ENCODE measurements at places on chromosomes 1 and 21.

DNA sequence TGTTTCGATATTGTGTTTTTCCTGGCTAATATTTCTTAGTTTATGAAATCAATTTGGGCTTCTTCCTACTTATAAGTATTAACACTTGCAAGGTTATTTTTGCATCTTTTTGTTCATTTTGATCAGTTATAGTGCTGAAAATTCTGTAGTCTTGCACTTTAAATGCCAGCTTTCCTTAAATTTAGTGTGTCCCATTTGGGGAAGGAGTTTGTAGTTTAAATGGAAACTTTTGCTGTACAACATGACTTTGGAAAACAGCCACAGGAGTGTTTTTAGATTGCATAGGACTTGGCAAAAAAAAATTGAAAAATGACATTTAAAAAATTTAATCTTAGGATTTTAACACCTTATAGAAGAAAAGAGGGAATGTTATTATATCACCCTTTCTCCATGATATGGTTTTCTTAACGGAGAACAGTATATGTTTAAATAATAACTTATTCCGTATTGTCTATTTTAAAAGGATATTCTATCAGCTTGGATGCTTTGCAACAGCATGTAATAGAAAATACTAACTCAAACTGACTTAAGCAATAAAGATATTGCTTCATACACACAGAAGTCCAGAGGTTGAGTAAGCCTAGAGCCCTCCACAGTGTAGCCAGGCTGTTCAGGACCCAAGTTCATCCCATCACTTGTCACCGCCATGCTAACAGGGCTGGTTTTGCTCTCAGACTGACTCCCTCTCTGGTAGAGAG lies 53.8 kb downstream of the LYPLAL1 start:
- DNase-seq = no peak

DNA sequence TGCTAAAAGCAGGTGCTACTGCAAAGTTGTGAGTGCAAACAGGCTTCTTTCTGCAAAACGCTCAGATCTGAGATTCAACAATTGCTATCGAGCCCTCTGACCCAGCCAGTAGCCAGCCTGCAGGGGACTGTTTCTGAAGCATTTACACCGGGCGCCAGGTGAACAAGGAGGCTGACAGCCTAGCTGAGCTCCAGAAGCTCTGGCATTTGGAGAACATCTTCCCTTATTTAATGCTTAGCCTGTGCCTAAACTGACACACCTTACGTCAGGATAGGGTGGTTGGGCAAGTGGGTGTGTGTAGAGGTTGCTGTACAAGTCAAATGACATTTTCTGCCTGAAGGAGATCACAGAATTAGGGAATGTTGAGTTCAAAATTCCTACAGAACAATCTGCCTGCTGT lies 15.8 kb upstream of the PLA2G2C start:
- DNase-seq = no peak

DNA sequence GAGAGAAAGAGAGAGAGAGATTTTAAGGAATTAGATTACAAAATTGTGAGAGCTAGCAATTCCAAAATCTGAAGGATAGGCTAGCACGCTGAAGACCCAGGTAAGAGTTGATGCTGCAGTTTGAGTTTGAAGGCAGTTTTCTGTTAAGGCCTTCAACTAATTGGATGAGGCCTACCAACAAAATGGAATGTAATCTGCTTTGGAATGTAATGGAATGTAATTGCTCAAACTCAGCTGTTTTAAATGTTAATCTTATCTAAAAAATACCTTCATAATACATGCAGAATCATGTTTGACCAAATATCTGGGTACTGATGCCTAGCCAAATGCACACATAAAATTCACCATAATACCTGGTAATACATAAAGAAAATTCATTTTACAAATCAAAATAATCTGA lies 976.1 kb downstream of the LTN1 start:
- no peak for DNase-seq

GRCh38 chr1:234893725-234894630 lies 234.7 kb downstream of the TOMM20 start:
- no peak for DNase-seq

DNA sequence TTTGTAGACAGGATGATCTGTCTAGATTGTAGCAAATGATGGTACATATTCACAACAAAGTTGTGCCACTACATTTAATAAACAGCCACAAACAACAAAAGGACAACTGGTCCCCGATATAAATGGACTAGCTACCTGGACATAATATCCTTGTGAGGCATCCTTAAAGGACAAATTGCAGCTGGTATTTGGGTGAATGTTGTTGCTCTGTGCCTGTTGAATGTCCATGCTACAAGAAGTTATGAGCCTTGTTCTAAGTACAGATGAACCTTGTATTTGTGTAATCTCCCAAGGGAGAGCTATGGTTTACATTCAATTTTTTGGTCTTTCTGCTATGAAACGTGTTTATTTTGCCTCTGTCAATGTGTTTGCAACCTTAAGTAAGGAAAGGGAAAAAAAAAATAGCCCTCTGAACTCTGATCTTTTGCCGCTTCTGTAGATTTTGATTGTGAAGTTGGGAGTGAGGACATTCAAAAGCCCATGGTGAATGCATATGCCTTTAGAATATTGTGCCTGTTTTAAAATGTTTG lies 26.5 kb downstream of the SFT2D2 start:
- DNase-seq = no peak

Data from LoVo (cell line).